Coronary artery (tissue), 2 donors: ENCODE measurements at places on chromosomes 12 and 14.

GRCh38 chr14:103155010-103155409 lies 31.7 kb downstream of the TNFAIP2 start:
- peak; percentile 74 for DNase-seq

DNA sequence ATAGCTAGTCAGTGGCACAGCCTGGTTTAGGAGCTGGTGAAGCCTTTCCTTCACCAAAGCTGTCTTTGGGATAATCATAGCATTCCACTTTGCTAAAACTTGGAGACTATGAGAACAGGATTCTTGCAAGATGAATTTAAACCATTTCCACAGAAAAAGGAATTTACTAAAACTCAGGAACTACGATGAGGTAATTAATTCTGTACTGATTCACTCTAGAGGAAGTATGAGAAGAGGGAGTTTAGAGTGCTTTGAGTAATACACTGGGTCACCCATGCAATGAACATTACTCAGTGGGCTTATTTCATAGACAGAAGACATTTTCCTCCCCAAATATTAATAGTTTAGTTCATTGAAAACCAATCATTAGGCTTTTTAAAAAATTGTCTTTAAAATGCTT lies 73.0 kb downstream of the RMST start:
- DNase-seq = no peak

- no peak for DNase-seq
These were observed 31.9 kb upstream of the DUSP6 start for GRCh38 chr12:89384050-89384758.

GRCh38 chr14:64573109-64573508 lies 23.3 kb downstream of the PPP1R36 start:
- no peak for DNase-seq

GRCh38 chr12:24997970-24998582 lies 49.2 kb upstream of the BCAT1 start:
- no peak for DNase-seq

DNA sequence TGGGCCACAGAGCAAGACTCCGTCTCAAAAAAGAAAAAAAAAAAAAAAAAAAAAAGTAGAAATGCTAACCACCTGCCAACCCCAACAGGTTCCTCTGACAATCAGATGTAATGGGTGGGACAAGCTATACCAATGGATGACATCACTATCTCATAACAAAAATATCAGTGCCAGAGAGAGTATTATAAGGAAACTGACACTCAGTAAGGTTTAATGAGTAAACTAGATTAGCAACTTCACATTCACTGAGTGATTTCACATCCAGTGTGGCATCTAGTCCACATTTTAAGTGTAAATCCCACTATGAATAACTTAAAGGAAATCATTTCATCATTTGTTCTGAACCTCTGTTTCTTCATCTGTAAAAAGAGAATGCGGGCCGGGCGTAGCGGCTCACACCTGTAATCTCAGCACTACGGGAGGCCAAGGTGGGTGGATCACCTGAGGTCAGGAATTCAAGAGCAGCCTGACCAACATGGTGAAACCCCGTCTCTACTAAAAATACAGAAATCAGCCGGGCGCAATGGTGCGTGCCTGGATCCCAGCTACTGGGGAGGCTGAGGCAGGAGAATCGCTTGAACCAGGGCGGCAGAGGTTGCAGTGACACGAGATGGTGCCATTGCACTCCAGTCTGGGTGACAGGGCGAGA lies 1.8 kb downstream of the SART3 start:
- no peak for DNase-seq

DNA sequence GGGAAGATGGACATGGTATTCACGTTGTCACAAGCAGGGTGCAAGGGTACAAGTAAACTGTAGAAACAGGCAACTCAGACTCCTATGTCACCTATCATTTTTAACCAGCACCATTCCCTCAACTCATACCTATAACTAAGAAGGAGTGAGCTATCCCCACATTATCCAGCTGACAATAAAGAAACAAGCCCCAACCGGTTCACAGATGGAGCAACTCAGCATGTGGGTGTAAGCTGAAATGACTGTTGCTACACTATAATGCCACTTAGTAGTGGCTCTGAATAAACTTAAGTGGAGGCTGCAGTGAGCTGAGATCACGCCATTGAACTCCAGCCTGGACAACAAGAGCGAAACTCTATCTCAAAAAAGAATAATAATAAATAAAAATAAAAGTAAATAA lies 829.5 kb upstream of the MDGA2 start:
- no peak for DNase-seq

GRCh38 chr12:69062621-69063237 lies 129.8 kb upstream of the CPM start:
- DNase-seq = no peak

- no peak for DNase-seq
These were observed 3.1 kb downstream of the EMP1 start for GRCh38 chr12:13199592-13199991.

- DNase-seq = no peak
These were observed 97.8 kb upstream of the CLMN start for GRCh38 chr14:95417492-95417891.

- DNase-seq = no peak
These were observed 1.1 kb downstream of the INHBE start for GRCh38 chr12:57456145-57456700.

GRCh38 chr12:86659985-86660384 lies 403.8 kb upstream of the MGAT4C start:
- DNase-seq = no peak

DNA sequence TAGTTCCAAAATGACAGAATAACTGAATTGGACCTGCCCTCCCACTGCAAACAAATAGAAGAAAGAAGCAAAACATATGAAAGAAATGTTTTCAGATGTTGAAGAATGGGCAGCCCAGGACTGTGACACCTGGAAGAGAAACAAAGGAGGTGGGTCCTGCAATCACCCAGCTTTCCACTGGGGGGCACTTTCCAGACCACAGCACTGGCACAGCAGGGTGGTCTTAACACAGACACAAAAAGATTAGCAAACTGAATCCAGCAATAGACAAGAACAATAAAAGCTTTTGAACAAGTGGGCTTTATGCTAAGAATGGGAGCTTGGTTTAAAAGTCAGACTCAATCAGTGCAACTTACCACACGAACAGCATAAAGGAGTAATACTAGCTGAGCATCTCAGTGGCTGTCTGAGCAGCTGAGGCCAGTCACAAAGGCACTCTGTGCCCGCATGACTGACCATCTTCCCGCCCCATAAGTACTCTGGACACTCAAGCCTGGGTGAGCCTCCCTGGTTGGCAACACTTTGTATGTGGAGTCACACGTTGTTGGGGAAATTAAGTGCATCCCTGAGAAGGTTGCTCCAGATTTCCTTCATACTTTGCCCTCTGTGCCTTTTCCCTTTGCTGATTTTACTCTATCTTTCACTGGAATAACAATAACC lies 27.7 kb downstream of the JKAMP start:
- no peak for DNase-seq

DNA sequence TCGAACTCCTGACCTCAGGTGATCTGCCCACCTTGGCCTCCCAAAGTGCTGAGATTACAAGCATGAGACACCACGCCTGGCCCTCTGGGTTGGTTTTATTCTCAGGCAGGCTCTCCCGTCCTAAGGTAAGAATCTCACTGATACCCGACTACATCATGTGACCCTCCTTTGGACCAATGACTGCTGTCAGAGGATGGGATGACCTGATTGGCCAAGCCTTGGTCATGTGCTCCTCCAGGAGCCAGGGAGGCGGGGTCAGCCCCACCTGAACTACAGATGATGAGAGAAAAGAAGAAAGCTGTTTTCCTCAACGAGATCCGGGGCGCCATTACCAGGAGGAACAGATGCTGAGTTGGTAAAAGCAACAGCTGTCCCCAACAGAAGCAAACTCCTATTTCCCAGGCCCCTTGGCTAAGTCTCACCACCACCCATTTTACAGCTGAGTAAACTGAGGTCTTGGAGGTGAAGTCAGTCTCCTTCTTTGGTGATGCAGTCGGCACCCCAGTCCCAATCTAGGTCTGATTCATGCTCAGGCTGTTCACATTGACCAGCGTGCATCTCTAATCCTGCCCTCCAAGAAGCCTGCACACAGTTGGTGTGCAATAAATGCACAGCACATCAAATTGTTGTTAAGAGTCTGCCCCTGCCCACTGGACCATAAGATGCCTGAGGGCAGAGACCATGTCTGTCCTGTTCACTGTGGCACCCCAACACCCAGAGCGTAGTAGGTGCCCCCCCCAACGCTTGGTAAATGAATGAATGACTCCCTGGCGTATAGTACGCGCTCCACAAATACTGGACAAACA lies 118.8 kb downstream of the SCARB1 start:
- DNase-seq = no peak

- DNase-seq = no peak
These were observed 17.8 kb downstream of the NCOR2 start for GRCh38 chr12:124549629-124550028.
